Colonic mucosa (tissue), 4 donors: ENCODE measurements at places on chromosomes 16 and 17. TPM values are rescaled to one million over a fixed set of nuclear protein-coding genes. Genes with fewer than 3 reads are reported as not detected.

The PLA2G10 gene
- 30.5 TPM for total RNA-seq

The SEPTIN1 gene
- total RNA-seq, result 4.3 TPM

The SHCBP1 gene
- 25.1 TPM for total RNA-seq

The EIF3C gene
- 570 TPM for total RNA-seq

The TMEM132E gene
- 0.10 TPM for total RNA-seq

The KCNJ16 gene
- total RNA-seq, result 0.20 TPM

The VAT1L gene
- 1.4 TPM for total RNA-seq

The MT1M gene
- 21.2 TPM for total RNA-seq

The GSE1 gene
- 79.2 TPM for total RNA-seq

GRCh38 chr16:8764525-8765250 is 32.8 kb downstream of the TMEM186 start:
- DNase-seq, result no peak

- no peak for DNase-seq
Observed at GRCh38 chr16:84177741-84178073, 9.2 kb downstream of the TAF1C start.

GRCh38 chr17:31100840-31101459 is 6.2 kb downstream of the NF1 start:
- no peak for DNase-seq

- no peak for DNase-seq
Observed at GRCh38 chr16:75457485-75458021, 6.9 kb downstream of the TMEM170A start.

DNA sequence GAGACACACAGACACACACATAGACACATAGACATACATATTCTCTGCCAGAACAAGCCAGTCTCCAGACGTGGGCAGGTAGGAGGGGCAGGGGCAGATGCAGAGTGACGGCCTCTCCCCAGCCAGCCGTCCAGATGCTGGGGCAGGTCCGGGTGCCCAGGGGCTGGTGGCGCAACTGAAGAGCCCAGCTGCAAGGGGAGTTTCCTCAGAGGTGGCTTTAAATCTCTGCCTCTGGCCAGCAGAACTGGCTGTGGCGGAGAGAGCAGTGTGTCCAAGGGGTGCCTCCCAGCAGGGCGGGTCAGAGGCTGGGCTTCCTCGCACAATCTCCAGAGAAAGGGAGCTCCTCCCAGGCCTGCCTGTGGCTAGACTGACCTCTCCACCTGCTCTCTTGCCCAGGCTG is 9.4 kb upstream of the GCGR start:
- DNase-seq, result peak; percentile 63

GRCh38 chr16:22008215-22009059 is 526 bp downstream of the MOSMO start:
- DNase-seq, result peak; percentile 36

DNA sequence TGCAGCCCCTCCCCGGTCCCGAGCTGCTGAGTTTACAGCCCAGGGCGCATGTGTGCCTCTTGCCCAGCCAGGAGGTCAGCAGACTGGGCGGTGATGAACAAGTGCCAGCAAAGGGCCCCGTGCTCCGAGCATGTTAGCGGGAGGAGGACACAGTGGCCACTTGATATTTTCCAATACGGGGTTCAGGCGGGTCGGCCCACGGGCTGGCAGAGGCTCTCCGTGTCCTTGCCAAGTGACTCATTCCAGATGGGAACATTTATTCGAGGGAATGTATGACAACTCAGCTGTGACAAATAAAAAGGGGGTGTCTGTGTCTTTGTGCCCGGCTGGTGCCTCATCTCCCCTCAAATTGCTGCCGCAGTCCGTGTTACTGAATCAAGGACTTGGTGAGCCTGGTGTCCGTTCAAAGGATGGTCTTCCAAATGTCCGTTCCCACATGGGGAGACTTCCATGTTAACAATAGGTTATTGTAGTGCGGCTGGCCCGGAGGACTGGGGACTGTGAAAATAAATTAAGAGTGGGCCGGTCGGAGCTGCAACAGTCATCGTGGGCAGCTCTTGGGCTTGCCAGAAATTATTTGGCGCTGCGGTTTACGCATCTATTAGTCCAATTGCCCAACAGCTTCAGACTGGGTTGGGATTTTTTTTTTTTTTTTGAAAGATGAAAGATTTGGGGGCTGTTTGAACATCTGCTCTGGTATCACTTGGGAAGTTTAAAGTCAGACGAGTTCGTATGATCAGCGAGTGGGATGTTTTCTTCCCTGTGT is 174.0 kb upstream of the CIBAR2 start:
- peak; percentile 44 for DNase-seq

GRCh38 chr17:62718429-62718828 is 89.7 kb downstream of the MARCHF10 start:
- DNase-seq, result no peak

DNA sequence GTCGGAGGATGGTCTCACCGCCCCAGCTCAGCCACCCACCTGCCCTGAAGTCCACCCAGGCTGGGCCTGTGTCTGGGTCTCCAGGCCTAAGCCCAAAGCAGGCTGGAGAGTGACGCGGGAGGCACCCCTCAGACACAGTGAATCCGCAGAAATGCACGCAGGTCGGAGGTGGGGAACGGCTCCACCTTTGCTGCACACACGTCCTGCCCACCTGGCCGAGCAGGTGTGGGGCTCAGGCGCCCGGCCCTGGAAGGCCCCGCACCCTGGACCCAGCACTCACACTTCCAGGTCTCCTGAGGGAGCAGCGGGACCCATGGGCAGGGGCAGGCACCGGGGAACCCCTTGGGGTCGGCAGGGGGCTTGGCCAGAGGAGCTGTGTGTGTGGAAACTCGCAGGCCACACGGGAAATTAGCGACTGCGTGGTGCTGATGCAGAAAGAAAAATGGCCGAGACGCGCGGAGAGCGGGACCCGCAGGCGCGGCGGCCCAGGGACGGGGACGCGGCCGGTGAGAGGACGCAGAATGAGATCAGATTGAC is 10.7 kb downstream of the CYBC1 start:
- no peak for DNase-seq
